ENCODE measurements at places on chromosomes 2 and 18.

GRCh38 chr2:5946225-5947115 lies 254.3 kb downstream of the SOX11 start:
- no peak for DNase-seq

DNA sequence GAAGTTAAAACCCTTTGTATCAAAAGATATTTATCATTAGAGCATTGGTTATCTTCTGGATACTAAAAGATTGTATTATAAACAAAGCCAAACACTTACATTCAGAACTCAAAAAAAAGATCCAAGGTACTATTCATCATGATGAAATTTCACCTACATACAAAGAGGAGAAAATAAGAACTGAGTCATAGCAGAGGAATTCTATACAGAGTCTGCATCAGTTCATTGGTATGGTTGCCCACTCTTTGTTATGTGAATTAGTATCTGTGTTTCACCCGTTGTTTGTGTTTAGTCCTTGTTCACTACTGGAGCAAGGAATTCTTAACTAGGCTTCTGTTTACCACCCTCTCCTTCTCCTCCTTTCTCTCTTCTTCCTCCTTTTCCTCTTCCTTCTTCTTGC lies 157.9 kb downstream of the LNPK start:
- DNase-seq: no peak

DNA sequence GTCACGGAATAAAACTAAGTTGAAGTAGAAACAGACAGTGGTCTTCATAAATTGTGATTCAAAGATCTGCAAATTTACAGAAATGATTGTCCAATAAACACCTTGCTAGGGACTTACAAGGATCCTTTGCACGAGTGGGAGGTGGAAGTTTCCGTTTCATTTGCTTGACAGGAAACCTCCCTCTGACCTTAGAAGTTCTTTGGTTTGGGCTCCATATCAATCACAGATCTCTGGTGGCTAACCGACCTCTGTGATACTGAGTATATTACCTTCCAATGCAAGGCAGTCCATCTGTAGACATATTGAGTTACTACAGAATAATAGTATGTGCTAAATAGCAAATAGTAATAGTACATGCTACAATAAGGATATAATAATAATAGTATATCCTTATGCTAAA lies 33.7 kb upstream of the RNF152 start:
- no peak for DNase-seq

- DNase-seq: no peak
Measured at GRCh38 chr2:10150436-10150835, 27.9 kb downstream of the RRM2 start.

DNA sequence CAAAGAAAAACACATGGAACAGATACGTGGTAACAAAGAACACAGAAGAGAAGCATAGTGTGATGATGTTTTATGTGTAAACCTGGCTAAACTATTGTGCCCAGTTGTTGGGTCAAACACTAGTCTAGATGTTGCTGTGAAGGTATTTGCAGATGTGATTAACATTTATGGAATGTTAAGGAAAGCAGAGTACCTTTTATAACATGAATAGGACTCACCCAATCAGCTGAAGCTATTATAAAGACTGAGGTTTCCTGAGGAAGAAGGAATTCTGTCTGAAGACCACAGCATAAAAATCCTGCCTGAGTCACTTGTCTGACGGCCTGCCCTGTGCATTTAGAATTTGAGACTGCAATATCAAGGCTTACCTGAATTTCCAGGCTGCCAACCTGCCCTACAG lies 253.1 kb downstream of the DYM start:
- DNase-seq: no peak

GRCh38 chr18:25056429-25056828 lies 295.5 kb downstream of the ZNF521 start:
- DNase-seq: no peak

DNA sequence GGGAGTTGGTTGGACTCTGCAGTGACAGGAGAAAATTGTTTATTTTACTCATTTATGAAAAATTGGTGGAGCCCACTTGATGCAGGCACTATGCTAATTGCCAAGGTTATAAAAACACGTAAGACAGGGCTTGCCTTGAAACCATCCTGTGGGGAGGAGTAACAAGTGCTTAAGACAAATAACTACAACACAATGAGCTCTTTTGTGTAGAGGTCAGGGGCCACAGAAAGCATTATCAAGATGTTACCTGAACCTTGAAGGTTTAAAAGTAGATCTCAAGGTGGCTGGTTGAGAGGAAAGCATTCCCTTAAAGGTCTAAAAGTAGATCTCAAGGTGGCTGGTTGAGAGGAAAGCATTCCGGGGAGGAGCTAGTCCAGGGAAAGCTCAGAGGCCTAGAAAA lies 381.8 kb upstream of the POU3F3 start:
- DNase-seq: no peak

- no peak for DNase-seq
Measured at GRCh38 chr2:209973328-209973727, 29.1 kb upstream of the RPE start.

DNA sequence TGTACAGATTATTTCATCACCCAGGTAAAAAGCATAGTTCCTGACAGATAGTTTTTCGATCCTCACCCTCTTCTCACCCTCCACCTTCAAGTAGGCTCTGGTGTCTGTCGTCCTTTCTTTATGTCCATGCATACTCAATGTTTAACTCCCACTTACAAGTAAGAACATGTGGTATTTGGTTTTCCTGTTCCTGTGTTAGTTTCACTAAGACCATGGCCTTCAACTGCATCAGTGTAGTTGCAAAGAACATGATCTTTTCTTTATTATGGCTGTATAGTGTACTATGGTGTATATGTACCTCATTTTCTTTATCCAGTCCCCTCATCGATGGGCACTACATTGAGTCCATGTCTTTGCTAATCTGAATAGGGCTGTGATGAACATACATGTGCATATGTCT lies 184.2 kb downstream of the KCNJ3 start:
- DNase-seq: no peak

GRCh38 chr2:100801402-100801801 lies 18.5 kb upstream of the NPAS2 start:
- DNase-seq: no peak

DNA sequence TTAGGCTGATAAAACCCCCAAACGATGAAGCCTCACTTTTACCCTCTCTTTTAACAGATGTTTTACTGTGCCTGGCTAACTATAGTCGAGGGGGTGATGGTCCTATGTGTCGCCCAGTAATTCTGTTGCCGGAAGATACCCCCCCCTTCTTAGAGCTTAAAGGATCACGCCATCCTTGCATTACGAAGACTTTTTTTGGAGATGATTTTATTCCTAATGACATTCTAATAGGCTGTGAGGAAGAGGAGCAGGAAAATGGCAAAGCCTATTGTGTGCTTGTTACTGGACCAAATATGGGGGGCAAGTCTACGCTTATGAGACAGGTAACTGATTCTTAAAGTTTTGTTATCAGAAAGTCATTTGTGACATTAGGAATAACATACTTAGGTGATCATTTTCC lies 20.4 kb downstream of the MSH6 start:
- no peak for DNase-seq

DNA sequence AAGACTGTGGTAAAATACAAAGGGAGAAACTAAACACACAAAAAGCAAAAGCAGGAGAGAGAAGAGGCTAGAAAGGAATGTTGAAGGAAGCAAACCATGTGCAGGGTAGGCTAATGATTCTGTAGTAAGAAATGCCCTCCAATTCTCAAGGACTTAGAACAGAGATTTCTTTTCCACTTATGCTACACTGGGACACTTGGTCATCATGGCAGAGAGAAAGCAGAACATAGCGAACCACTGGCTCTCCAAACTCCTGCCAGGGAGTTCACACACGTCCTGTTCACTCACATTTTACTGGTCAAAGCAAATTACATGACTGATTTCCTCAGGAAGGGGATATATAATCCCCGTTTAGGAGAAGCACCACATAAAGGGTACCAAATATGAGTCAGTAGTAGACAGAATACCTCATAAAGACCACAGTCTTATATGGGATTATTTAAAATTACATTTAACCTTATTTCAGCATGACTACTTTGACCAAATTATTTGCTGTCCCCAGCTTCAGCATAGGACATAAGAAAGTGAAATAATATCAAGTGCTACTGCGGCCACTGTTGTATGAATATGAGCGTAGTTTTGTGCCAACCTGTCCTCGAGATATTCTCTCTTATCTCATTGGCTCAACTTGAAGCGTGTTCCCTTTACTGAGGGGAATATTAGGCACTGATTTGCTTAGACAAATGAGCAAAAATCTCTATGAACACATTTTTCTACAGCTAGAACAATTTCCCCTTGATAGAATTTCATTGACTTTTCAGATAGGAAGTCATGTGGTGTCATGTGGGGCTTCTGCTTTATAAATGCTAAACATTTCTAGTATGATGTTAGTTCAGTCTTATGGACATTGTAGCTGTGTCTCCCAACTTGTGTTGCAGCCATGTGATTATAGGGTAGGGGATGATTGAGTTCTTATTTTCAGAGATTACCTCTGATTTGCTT lies 81.7 kb downstream of the FAM161A start:
- no peak for DNase-seq

GRCh38 chr2:136714452-136714951 lies 50.8 kb upstream of the THSD7B start:
- no peak for DNase-seq

DNA sequence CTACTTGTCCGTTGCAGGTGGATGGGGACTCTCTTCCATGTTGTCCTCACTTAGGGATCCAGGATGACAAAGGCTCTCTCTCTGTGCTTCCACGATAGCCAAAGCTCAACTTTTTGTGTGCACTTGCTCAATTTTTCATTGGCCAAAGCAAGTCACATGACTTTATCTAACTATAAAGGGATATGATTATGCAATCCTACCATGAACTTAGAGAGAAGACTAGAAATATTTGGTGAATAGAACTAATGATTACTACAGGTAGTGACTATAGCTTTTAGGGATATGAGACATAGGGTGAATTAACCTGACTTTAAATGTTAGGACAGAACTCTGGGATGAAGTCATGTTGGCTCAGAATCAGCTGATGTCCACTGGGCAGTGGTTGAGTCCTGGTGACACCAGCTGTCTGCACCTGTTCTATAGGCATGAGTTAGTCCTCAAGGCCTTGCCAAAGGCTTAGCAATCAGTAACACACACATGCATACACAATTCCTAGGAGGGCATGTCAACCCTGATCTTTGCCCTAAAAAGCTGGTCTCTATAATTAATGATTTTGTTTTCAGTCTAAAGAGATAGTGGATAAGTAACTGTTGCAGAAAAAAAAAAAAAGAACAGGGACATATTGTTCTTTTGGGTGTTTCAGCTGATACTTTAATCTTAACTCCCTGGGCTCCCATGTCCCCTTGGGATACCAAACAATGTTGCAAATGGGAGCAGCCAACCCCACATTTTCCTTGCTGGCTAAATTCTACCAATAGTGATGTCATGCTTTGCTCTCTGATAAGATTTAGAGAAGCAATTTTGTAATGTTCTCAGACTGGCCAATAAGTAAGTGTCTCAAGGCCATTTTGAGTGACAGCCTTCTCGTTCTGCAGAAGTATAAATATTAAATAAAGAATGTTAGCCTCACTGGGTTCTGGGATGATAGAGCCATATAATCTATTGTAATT lies 12.5 kb upstream of the HK2 start:
- no peak for DNase-seq

DNA sequence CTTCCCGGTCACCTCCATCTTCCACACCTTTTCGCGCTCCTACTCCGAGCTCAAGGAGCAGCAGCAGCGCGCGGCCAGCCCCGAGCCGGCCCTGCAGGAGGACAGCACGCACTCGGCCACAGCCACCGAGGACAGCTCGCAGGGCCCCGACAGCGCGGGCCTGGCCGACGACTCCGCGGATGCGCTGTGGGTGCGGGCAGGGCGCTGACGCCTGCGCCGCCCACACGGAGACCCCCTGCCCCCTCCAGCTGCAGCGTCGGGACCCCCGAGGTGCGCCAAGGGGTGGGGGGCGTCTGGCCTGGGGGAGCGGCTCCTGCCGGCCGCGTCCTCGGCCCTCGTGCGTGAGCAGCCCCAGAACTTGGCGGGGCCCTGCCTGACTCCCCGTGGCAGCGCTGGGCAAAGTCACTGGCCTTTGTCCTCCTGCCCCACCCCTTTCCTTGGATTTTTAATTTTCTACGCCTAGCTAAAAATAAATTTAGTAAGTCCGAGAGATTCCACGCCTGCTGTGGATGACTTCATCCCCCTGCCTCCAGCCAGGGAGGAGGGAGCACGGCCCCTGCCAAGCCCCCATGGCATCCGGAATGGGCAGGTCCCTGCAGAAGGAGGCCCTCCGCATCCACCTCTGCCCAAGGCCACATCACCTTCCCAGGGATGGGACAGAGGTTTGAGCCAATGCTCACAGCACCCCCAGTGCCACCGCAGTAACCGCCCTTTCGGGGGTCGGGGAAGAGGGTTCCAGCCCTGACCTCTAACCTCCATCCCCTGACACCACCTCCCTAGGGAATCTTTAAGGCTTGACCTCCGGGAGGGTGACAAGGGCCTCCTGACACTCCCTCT lies 51.6 kb downstream of the SLC66A2 start:
- DNase-seq: no peak

- no peak for DNase-seq
Measured at GRCh38 chr18:46069524-46069923, 2.5 kb downstream of the PSTPIP2 start.

DNA sequence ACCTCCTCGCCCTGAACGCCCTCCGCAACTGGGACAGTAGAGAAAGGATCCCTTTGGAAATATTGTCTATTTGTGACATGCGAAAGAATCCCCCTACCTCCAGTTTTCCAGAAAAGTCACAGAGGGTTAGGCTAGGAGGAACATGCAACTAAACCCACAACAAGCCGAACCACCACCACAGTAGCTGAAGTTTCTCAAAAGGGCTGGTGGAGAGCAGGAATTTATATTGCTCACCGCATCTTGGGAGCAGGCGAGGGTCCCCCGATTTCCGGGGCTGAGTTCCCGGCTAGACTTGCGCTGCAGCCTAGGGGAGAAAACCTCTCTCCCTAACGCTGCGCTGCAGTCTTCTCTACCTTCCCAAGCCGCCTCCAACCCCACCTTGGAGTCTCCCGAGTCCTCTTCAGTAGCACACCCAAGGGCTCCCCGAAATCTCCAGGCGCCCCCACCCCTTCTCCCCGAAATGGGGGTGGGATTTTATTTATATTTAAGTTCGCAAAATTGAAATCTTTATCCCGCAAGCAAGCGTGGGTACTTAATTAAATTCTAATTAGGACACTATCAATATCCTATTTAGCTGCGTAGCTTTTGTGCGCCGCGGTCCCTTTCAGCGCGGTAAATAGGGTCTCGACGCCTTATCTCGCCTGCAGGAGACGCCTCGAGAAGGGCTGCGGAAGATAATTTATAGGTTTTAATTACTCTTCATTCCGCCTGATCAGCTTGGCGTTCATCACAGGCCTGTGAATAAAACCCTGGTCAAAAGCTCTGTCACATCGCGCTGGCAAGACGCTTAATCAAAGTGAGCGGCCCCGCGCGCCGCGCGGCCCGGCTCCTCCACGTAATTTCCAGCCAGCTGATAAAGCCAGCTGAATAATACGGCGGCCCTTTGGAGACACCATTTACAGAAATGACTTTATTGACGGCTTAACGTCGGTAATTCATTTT lies 2.0 kb upstream of the EN1 start:
- no peak for DNase-seq

DNA sequence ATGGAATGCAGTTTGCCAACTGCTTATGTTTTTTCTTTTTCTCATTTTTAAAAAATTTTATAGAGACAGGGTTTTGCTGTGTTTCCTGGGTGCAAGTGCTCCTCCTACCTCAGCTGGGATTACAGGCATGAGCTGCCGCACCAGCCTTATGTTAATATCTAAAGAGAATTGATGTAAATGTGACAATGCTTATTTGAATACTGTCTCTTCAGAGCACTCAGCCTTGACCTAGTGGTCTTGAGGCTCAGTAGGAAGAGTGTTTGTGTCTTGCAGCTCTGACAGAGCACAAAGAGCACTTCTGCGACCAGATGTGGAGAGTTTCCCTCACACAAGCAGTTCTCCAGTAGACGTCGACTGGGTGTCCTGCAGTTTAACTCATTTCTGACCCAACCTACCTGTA lies 55.3 kb downstream of the ARHGEF4 start:
- DNase-seq: no peak

- no peak for DNase-seq
Measured at GRCh38 chr2:177303939-177304338, 39.4 kb upstream of the NFE2L2 start.

Data from WERI-Rb-1 (cell line).